Stimulated activated CD4-positive, alpha-beta T cell treated with anti-CD3 and anti-CD28 coated beads, Interleukin-2, amount 100 ng/mL, for 48 hours (primary cell): ENCODE measurements at places on chromosomes 2 and 18.

GRCh38 chr2:158153270-158154015 lies 51.8 kb downstream of the UPP2 start:
- no peak for DNase-seq

GRCh38 chr18:58227361-58227930 lies 183.4 kb downstream of the NEDD4L start:
- DNase-seq, result no peak

DNA sequence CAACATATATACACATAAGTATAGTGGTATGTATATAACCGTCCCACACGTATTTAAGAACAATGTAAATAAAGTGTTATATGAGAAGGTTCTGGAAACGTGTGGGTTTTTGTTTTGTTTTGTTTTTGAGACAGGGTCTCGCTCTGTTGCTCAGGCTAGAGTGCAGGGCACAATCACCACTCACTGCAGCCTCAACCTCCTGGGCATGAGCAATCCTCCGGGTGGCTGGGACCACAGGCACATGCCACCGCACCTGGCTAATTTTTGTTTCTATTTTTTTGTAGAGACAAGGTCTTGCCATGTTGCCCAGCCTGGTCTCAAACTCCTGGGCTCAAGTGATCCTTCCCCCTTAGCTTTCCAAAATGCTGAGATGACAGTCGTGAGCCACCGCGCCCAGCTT lies 6.2 kb downstream of the ADAM17 start:
- DNase-seq, result no peak

- no peak for DNase-seq
Observed at GRCh38 chr2:122319539-122320132, 564.2 kb downstream of the TSN start.

- no peak for DNase-seq
Observed at GRCh38 chr2:38716185-38716584, 35.0 kb downstream of the SRSF7 start.

DNA sequence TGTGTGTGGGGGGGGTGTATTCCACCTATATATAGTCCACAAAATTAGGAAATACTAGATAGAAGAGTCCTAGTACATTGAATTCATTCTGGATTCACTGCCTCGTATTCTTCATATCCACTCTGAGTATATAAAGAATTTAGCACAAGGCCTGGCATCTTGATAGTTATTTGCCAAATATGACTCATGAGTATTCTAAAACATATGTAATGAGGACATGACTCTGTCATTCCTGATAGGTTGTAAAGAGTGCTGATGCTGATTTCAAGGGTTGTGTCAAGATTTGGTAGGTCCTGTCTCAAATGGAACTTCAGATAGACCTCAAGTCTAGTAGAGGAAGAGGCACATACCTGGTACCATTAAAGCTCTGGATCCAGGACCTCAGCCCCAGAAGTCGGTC lies 173.4 kb upstream of the BOD1L2 start:
- no peak for DNase-seq

- no peak for DNase-seq
Observed at GRCh38 chr18:55906536-55906935, 318.5 kb upstream of the TCF4 start.

DNA sequence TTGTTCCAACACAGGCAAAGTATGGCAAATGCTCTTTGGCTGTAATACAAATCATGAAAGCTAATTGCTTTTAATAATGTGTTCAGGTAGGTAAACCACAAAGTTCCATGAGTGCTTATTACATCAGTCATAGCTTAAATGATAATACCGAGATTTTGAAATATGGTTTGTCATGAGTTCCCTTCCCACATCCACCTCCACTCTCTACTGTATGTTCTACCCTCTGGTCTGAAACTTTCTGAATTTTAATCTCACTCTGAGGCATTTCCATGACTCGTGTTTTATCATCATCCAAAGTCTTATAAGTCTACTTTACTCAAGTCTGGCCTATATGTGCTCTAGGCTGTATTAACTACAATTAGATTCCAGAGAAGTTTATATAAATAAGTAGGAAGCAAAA lies 354.8 kb downstream of the AKAIN1 start:
- DNase-seq, result no peak

DNA sequence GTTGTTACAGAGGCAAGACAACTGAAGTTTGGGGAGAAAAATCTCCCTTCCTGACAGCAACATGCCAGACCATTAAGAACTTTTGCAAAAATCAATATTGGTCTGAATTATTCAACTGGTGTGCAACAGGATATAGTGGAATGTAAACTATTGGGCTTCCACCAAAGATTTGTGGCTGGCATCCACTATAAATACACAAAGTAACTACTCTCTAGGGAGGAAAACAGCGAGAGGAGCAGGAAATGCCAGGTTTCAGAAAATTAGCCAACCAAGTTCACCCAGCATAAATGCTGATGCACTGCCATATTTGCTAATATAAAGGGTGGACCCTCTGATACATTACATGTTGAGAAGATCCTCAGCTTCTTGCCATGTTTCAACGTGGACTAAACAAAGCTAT lies 267.6 kb upstream of the LYPD1 start:
- no peak for DNase-seq

DNA sequence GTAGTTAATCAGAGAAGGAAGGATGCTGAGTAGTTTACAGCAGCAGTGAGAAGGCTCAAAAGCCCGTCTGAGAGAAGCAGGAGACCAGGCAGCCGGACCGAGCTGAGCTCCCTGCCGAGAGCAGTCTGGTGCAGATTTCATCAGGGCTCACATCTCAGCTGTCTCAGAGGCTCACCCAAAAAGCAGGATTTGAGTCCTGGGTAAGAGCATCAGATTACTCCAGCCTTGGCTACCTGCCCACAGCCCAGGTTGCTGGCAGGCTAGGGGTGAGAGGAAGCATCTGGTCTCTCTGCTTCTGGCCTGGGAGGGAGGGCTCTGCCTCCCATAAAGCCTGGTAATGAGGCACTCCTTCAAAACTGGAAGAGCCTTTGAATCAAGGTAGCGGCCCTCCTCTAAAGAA lies 140.5 kb downstream of the ST6GAL2 start:
- DNase-seq, result no peak

- no peak for DNase-seq
Observed at GRCh38 chr18:58900015-58900649, 35.5 kb downstream of the ZNF532 start.

GRCh38 chr2:127054604-127054930 lies 52.4 kb downstream of the BIN1 start:
- no peak for DNase-seq

DNA sequence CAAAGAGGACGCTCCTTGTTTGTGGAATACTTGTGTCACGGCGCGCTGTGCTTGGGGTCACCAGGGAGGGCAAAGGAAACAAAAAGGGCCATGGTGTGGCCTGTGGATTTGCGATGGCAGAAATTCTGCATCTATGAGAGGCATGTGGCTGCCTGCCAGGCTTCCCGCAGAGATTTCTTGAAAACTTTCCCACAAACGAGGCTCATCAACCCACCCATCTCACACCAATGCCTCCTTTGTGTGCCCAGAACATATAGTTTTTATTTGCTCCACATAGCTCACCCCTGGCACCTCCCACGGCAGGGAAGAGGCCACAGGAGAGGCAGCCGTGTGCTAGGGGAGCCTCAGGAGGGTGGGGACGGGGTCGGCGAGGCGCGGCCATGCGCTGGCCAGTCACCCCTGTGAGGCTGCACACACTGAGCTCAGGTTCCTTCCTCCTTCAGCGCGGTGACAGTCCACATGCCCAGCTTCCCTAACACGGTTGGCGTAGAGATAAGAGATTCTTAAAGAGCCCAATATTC lies 100.3 kb downstream of the MBP start:
- no peak for DNase-seq

DNA sequence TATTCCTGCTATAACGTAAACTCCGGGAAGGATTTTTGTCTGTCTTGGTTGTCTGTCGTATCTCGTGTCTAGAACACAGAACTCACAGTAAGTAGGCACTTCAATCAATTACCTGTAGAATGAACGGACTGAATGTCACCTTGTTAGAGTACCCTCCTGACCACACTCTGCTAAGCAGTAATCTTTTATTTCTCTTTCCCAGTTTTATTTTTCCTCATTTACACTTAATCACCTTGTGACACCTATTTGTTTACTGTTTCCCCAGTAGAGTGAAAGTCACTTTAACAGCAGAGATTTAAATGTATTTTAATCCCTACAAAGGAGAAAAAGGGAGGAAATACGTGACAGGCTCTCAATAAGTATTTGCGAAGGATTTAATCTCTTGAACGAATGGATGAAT lies 514 bp upstream of the EPB41L5 start:
- no peak for DNase-seq

GRCh38 chr2:13193075-13193474 lies 476.3 kb downstream of the TRIB2 start:
- DNase-seq, result no peak

DNA sequence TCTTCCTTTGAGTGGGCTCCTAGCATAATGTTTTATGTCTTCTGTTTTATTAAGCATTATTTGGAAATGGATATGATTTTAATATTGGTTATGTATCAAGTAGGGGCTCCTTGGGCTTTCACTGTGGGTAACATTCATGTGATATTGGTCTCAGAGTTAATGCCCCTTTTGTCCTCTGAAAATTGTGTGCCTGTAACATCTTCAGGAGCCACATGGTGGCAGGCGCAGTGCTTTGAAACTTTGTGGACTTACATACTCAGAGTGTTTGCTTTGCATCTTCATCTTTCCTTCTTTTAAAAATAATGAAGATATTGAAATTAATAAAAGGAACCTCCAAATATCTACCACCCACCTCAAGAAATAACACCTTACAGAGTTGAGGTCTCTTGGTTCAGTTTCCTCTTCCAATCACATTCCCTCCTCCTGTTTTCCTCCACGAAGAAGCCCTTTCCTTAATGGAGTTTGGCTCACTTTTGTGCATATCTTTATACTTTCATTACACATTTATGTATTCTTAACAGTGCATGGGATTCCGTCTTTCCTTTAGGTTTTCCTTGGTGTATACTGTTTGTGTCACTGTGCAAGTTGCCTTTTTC lies 73.5 kb downstream of the LIMS1 start:
- no peak for DNase-seq

DNA sequence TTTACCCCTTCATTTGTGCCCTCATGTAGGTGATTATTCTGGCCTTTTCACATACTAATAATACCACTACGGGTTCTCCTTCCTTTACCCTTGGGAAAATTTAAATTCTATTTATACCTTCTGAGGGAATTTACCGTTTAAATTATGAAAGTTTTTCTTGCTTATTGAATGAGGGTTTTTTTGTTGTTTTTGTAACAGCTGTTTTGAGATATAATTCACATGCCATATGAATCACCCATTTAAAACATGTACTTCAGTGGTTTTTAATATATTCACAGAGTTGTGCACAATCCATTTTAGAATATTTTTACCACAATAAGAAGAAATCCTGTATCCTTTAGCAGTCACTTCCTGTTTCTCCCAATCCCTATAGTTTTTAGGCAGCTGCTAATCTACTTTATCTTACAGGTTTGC lies 54.7 kb downstream of the EML4 start:
- no peak for DNase-seq

DNA sequence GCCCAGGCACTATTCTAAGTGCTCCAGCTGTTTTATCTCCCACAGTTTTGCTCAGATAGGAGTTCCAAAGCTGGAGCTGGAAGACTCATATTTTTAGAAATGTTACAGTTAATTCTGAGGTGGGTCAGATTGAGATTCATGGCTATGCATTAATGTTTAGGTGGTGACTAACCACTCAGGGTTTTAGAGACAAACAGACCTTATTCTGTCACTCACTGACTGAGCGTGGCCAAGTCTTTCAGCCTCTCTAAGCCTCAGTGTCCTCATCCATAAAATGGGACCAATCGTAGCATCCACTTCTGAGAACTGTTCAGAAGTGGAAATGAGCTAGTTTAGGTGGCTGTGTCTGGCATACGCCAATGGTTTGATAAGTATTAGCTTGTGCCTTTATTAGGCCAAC lies 4.3 kb upstream of the CASP8 start:
- DNase-seq, result no peak

GRCh38 chr18:76351961-76352581 lies 143.0 kb downstream of the ZNF516 start:
- DNase-seq, result no peak

- DNase-seq, result no peak
Observed at GRCh38 chr2:122955776-122956175, 1069.3 kb upstream of the CNTNAP5 start.

DNA sequence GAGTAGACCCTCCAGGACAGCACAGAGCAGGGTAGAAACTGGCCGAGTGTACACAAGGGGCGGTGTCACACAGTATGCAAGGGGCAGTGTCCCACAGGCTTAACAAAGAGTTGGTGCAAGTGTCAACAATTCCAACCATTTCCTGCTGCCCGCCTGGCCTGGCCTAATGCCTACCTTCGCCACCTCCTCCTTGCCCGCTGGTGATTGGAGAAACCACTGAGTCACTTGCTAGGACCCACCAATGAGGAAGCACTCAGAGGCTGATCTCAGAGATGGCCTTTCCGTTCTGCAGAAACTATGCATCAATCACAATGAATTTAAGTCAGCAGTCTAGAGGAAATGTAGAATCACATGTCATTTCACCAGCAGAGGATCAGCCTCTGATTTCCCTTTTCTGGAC lies 263.3 kb upstream of the PKDCC start:
- no peak for DNase-seq

GRCh38 chr2:109629867-109630266 lies 15.7 kb downstream of the SOWAHC start:
- no peak for DNase-seq

GRCh38 chr2:3594493-3595281 lies at the start of gene COLEC11:
Gene COLEC11 (plus strand): TSS chr2:3595112. CDS start chr2:3604341, 9,229 bp downstream.
- DNase-seq, result no peak

DNA sequence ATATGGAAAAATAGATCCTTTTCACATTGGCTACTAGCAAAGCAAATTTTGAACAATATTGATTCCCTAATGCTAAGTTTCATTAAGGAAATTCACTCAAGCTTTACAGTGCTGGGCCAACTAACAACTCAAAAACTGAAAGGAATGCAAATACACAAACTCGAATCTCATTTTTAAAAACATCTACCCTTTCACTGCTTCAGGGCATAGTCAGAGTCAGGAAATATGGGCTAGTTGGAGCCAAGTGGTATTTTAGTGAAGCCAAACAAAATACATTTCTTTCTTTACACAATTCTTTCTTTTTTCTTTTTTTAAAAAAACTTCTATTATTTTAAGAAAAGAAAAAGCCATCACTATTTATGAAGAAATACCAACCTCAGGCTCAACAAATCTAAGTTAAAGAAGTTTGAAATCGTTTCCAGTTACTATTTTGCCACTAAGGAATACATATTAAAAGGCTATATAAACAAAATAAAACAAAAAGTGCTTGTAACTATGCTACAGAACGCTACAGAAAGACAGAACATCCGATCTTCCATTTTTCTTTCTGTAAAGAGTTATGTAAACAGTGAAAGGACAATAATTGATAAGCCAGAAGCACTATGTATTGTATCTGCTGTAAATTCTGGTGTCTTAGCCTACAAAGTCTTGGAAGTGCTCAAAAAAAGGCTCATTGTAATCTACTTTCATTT lies 113.6 kb upstream of the STK17B start:
- no peak for DNase-seq

GRCh38 chr2:169046440-169047151 lies 15.5 kb upstream of the ABCB11 start:
- DNase-seq, result no peak

DNA sequence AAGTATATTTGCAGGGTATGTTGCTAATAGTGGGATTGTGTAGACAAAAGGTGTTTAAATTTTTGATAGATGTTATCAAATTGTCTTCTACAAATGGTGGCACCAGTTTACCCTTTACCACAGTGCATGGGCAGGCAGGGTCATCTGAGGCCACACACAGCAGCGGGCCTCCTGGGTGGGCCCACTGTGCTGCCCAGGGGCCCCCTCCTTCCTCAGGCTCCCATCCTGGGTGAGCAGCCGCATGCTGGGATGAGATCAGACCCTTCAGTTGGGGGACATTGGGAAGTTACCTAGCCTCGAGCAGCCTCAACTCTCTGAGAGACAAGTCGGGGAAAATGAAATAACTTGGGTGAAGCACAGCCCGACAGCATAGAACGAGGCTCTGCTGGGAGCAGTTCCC lies 9.7 kb downstream of the MYO7B start:
- no peak for DNase-seq
